ENCODE measurements at places on chromosomes 7 and 10.
A peak's percentile ranks its signal among the peaks of the same experiment; 100 is the strongest.

DNA sequence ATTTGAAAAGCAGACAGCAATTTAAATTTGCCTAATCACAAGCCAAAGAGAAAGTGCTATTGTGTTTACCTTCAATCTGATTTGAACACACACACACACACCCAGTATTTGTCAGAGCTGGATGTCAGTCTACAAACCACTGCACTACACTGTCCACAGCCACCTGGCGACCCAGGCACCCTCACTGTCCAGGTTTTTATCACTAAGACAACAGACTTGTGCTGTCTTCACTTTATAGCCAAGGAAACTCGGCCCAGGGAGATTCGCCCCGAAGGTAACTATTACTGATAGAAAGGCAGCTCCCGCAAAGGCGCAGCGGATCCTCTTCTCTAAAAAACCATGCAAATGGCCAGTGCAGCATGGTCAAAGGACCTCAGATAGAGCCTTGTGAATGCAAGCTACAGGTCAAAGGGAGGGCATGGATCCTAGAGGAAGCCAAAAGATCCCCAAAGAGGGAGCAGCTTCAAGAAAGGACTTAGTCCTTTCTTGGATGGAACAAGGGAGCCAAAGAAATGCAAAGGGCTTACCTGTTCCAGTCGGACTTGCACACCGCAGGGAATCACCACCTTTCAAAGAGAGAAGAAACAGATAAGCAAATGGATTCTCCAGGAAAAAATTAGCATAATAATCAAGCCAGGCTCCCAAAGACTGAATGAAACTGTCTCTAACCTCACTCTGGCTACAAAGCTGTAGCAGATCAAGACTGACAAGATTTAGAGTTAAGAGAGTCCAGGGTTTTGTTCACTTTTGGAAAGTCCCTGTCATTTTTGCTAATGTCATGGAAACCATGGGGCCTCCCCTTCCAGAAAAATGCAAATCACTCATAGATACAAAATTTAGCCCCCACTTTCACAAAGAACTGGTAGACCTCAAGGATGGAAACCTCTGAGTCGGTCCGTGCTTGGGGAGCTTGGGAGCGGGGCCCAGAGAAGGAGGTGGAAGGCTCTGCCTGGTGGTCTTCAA lies 101.1 kb downstream of the TNS3 start:
- no peak for DNase-seq

DNA sequence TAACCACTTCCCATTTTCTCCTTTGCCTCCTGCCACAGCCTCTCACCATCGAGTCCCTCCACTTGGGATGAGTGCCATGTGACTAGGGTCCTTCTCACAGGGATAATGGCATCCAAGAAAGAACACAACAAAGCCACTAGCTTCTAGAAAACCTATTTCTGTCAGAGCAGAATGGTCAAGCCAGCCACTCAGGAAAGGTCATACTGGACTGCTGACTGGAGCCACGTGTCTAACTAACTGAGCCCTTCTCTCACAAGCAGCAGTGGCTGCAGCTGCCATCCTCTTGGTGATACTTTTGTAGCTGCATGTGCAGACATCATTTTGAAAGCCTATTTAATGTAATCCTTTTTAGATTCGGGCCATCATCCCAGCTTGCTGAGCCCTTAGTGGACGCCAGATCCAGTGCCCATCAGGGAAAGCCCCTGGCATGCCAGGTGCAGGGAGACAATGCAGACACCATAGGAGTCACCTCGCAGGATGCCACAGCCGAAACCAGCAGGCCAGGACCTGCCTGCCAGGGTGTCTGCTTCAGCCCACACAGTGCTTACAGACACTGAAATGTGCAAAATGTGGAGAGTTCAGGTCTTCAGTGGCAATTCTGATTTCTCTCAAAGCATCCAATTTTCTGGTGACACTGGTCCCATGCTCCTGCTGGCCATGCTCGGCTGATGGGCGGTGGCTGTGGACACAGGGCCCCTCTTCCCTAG lies 98.3 kb upstream of the DDC start:
- no peak for DNase-seq

GRCh38 chr7:2350055-2350454 lies 4.6 kb upstream of the EIF3B start:
- DNase-seq: no peak

DNA sequence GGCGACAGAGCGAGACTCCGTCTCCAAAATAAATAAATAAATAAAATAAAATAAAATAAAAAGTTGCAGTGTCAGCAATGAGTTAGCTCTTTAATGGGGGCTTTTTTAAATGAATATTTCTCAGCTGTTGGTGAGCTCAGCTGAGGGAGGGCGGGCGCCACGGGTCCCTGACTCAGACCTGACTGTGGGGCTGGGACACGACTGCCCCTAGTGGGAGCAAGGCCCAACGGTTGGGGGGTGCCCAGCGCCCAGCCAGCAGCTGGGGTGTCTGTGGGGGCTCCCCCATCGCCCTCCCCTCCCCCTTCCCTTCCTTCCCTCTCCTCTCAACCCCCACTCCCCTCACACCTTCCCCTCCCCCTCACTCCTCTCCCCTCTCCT lies 46.6 kb downstream of the PWWP2B start:
- DNase-seq: no peak

DNA sequence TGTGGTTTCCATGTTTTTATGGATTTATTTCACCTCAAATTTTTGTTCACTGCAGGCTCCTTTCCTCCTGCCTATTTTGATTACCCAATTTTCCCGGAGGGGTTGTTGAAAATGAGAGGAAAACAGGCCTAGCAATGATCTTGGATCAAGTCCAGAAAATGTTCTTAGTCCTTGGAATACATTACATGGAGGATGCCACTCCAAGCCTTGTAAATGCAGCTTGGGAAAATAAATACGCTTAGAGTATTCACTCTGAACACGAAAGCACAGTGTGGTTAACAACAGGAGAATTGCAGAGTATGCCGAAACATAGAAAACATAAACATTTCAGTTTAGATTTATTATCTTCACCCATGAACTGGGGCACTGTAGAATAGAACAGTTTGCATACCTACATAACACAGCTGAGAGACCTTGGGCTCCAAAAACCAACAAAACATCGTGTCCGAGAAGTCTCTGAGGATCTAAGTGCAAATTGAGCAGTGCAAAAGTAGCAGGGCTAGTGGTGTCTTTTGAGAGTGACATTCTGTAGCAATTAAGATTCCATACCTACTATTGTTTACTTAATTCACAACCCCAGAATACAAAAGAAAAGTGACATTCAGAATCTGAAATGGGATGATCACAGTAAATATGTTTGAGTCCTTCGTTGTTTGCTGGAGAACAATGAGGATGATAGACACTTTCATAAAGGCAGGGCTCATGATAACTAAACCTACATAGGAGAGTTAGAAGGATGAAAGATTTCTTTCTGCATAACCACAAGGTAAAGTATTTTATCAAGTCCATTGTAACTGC lies 7.6 kb upstream of the CD36 start:
- DNase-seq: no peak

- no peak for DNase-seq
Observed at GRCh38 chr7:41731493-41732435, 28.9 kb upstream of the INHBA start.

GRCh38 chr10:4262870-4263600 lies 478.0 kb upstream of the KLF6 start:
- no peak for DNase-seq

DNA sequence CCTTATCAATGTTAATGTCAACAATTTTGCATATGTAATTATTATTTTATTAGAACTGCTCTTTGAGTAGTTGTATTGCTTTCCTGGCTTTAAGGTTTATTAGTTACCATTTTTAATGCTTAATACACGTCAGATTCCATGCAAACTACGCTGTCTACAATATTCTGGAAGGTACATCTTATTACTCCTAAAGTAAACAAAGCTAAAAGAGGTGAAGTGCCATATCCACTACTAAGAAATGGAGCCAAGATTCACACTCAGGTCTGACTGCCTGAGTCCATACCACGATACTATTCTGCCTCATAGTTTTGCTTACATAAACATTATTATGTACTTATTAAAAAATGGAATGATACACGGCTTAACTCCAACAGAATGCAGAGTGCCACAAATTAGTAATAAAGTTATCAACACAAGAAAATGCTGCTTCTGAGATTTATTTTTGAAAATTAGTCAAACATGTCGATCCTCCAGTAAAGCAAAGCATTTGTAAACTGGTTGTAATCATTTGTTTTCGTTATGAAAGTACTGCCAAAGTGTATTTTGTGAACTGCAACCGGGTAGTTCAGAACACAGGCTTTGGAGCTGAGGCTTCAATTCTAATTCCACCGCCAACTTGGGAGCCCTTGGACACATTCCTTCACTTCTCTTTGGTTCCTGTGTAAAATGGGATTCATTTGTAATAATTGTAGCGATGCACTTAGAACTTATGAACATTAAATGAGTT lies 1.1 kb upstream of the DMTF1 start:
- no peak for DNase-seq

DNA sequence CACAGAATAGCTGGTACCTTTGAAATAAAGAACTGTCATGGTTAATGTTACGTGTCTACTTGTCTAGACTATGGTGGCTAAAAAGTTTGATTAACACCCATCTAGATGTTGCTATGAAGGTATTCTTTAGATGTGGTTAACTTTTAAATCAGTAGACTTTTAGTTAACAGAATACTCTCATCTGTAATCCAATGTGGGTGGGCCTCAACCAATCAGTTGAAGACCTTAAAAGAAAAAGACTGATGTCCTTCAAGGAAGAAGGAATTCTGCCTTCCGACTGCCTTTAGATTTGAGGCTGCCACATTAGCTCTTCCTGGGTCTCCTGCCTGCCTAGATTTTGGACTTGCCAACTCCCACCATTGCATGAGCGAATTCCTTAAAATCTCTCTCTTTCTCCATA lies 113.0 kb upstream of the CACUL1 start:
- no peak for DNase-seq

GRCh38 chr7:1693991-1694524 lies 24.0 kb downstream of the ELFN1 start:
- peak; percentile 33 for DNase-seq

DNA sequence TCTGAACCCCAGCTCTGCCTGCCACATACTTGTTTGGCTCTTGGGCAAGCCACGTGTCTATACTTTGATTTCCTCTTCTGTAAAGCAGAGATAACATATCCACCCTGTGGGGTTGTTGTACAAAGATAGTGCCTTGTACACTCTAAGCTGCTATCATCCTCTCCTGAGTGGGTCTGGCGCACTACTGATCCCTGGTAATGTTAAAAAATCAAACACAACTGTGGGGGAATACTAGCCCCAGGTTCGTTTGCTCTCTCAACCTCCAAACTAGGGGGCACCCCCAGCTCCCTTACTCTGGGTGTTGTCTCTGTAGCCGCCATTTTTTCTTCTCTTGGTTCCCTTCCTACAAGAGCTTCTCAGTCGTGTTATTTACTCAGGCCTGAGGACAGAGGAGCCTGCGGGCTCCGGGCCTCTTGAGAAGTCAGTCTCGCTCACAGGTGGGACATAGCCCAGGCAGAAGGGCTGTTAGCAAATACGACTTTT lies 1.0 kb downstream of the POLM start:
- DNase-seq: peak; percentile 30

GRCh38 chr10:126021833-126022500 lies 125.6 kb downstream of the FANK1 start:
- no peak for DNase-seq

- no peak for DNase-seq
Observed at GRCh38 chr10:26950934-26951333, 90.2 kb upstream of the ABI1 start.

DNA sequence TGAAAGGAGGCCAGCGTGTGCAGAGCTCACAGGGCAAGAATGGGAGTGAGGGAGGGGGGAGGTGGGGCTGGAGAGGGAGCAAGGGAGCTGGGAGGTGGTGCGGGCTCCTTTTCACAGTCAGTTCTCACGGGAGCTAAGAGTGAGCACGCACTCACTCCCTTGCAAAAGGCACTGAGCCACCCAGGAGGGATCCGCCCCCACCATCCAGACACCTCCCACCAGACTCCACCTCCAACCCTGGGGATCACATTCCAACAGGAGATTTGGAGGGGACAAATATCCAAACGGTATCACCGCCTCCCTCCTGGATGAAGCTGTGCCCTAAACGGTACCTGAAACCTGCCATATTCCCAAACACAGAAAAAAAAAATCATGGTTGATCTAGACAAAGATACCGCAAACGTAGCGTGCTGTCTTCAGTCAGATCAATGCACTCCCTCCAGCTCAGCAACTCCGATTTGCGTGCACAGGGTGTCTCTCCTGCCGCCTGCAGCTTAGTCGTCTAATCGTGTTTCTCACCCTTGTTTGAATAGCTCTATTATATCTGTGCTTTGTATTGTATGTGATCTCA lies 20.3 kb upstream of the PRKAG2 start:
- DNase-seq: no peak

- no peak for DNase-seq
Observed at GRCh38 chr10:44413416-44413815, 28.5 kb upstream of the CXCL12 start.

GRCh38 chr7:151115121-151115835 lies 29.0 kb downstream of the AGAP3 start:
- DNase-seq: peak; percentile 60

GRCh38 chr10:516764-517163 lies 172.7 kb downstream of the DIP2C start:
- DNase-seq: no peak

DNA sequence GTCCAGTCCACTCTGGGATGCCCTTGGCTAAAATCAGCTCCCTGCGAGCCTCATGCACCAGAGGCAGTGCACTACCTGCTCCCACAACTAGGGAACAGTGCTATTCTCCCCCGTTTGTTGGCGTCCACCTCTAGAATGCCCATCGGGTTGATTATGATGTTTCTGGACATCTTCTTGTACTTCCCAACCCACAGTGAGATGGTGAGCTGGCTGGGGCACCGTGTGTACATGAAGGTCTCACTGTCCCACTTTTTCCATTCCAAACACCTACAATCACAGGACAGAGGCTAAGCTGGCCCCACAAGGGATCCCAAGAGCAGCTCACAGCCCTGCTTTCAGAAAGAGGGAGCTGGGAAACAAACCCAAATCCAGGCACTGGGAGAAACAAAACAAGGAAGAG lies 126.2 kb upstream of the ZNF92 start:
- no peak for DNase-seq

DNA sequence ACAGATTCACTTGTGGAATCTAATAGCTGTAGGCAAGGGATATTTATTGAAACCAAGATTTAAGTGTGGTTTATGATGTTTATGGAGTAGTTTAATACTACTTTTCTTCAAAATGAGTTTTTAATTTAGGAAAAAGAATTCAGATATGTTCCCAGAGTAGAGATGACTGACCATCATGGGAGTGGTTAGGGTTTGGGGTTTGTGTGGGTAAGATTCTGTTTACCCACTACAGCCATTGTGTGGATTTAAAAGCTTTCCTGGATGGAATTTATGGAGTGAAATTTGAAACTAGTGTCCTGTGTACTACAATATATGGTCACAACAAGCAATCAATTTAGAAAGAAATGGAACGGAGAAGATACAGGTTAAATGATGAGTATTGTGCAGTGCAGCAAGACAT lies 453.5 kb downstream of the AUTS2 start:
- no peak for DNase-seq

GRCh38 chr10:87794285-87794684 lies 23.7 kb downstream of the ATAD1 start:
- DNase-seq: no peak
